Breast epithelium (tissue), 4 donors: ENCODE measurements at places on chromosomes 6 and 20. TPM values are rescaled to one million over a fixed set of nuclear protein-coding genes. Genes with fewer than 3 reads are reported as not detected.

The SIRPB1 gene
- 5.8 TPM for total RNA-seq

DNA sequence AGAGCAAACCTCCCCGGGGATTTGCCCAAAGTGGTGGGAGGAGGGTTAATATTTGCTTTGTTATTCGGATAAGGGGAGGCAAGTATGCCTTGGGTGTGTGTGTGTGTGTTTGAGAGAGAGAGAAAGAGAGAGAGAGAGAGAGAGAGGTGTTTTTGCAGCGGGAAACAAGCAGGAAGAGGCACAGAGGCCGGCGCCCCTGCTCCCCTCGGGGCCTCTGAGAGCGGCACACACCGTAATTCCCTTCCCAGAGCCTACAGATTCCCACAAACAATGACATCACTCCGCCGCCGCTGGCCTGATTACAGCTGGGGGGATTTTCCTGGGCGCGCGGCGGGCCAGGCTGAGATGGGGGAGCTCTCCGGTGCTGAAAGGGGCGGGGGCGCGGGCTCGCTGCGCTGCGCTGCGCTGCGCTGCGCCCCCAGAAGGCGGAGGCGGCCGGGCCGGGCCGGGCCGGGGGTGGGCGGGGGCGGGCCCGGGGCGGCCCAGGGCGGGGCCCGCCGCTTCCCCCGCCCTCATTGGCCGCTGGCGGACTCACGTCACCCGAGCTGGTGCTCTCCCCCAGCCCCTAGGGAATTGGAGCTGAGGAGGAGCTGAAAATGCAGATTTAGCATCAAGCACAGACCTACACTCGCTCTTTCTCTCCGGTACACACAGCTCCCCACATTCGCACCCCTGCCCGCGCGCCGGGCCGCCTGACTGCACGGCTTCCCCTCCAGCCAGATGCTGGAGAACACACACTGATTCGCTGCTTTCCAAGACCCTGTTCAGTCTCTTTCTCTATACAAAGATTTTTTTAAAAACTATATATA is at the start of gene PCSK2:
PCSK2 (plus strand) TSS at position 631 of the 809 bp plus-strand sequence. CDS start 266 bp downstream, outside the sequence.
- no peak for DNase-seq

- DNase-seq: no peak
Observed at GRCh38 chr6:163415620-163416556, 1.4 kb downstream of the QKI start.

- DNase-seq: no peak
Observed at GRCh38 chr6:34496103-34496685, 30.3 kb downstream of the PACSIN1 start.
